Stimulated activated CD4-positive, alpha-beta T cell treated with anti-CD3 and anti-CD28 coated beads, Interleukin-1b, Interleukin-23, amount 100 ng/mL, for 1 hour (primary cell): ENCODE measurements at places on chromosomes 2 and 18.

DNA sequence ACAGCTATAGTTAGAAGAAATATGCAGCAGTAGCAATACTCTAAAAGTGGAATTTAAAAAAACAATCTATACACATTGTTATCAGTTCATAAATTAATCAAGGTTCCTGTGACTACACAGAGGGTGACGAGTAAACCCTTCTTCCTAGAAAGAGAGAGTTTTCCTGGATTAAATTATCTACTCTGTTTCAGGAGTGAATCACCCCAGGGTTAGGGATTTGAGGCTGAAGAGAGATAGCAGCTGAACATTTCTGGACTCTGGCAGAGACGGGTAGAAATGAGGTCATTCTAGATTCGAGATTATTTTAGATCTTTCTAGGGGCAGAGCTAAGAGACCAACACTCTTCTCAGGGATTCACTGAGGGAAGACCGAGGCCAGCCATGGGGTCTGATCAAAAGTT is 38.8 kb upstream of the PMAIP1 start:
- no peak for DNase-seq

- DNase-seq, result no peak
Measured at GRCh38 chr2:118032169-118033013, 18.5 kb upstream of the CCDC93 start.

DNA sequence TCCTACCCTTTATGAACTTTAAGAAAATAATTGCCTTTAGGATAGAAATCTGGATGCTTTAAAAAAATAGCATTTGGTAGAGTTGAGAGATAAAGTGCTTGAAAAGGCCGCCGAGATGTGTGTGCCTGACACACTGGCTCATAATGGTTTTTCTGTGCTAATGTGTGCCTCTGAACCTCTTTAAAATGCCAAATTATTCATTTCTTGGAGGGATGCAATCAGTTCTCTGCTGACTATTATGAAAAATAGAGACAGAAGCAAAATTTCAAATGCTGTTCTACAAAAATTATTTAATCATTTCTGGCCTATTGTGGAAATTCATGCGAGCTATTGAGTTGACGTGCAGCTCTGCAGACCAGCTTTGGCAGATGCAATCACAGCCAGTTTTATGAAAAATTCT is 18.0 kb upstream of the MBP start:
- no peak for DNase-seq

DNA sequence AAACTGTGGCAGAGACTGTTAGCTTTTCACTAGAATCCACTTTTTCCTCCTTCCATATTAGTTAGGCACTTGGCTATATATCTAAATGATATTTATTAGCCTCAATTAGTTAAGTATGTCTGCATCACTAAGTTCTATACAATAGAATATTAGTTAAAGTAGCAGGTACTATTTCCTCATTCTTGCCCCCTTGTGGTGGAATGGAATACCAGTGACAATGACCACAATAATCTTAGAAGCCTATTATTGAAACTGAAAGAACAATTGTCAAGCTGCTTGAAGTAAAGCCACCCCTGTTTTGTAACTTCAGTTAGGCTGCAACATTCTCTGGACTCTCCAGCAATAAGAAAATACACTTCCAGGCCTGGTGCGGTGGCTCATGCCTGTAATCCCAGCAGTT is 476.3 kb upstream of the VWC2L start:
- no peak for DNase-seq

DNA sequence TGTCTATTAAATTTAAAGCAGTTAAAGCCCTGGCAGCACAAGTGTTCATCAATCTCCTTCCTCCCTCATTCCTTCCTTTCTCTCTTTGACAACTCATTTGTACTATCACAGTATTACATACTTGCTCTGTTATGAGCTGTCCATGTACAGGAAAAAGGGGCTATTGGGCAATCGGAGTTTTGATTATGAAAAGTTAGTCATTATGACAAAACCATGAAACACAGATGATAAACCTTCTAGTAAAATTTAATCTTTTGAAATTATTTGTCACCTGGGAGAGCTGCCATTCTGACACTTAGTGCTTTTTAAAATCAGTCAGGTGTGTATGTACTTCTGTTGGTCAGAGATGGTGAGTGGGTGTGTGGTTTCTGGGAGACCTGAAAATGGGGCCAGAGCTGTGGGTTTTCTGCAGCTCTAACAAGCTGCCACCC is 39.4 kb downstream of the MAP4K4 start:
- no peak for DNase-seq
